ENCODE measurements at places on chromosomes 12 and 14. TPM values are rescaled to one million over a fixed set of nuclear protein-coding genes. Genes with fewer than 3 reads are reported as not detected.

Gene ENDOU
- not detected for total RNA-seq

Gene NELL2
- total RNA-seq, result 10.2 TPM

Gene MANSC1
- total RNA-seq, result 1.6 TPM

Gene CLEC4D
- not detected for total RNA-seq

DNA sequence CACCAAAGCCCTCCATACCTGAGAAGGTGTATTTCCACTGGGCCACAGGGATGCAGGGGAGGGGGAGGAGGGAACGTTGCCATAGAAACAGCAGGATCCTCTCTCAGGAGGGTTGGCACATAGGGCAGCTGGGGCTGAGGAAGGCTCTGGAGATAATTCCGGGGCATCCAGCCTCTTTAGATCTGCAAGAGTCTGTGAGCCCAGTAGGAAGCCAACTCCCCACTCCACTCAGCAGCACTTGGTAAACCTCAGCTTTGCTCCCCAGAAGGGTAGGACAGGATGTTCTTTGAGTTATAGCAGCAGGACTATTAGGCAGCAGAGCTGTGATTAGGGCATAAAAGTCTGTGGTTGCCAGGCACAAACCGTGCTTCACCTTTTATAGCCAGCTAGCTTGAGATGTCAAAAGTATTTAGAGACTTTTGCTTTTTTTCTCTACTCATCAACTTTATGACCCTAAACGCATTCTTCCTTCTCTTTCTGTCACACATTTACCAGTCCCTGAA is 7.8 kb upstream of the PLEKHG3 start:
- DNase-seq, result no peak
- peaks cover 19% of the 10 kb centered on the region for H3K4me1 ChIP-seq
- H3K27ac ChIP-seq, result no peak overlapping the region
- H3K36me3 ChIP-seq, result no peaks in the 10 kb centered on the region

DNA sequence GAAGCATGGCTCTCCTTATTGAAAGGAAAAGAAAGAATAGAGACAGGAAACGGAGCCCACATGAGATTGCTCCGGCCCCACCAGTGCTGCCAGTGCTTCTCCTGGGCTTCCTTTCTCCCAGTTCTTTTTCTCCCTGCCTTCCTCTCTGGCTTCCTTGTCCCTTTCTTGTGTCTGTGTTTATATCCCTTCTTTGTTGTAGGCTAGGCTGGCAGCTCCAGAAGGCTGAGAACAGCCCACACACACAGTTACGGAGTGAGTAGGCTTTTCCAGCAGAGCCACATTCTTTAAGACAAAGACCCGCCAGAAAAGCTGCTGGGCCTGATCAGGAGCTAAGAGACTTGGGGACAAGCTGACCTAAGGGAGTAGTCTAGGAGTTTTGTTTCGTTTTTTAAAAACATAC is 13.0 kb downstream of the CIPC start:
- no peak overlapping the region for H3K4me3 ChIP-seq
- peaks cover 49% of the 10 kb centered on the region for H3K36me3 ChIP-seq
- H3K4me1 ChIP-seq, result no peaks in the 10 kb centered on the region

DNA sequence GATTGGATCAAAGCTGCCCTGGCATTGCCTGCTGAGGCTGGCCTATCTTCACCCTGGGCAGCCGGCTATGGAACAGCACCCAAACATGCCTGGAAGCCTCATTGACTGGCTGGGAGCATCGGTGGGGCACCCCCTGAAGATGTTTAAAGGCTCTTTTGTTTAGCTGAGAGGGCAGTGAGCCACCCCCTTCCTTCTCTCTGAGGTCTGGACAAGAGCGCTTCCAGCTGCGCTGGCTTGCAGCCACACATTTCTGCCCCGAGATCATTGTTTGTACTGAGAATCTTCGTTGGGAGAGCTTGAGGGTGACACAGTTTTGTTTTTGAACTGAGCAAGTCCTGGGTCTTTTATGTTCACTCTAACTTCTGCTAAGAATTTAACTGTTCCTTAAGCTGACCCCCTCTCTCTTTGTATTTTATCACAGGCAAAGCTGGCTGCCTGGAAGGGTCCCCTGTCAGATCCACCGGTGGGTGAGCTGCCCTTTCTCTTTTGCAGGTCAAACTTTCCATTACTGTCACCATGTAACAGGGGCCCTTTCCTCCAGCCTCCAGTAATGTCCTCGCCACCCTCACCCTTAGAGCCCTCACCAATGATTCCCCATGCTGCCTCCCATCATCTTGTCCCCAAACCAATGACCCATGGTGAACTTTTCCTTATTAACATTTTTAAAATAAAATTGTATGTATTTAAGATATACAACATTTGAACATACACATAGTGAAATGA is 212.2 kb downstream of the KIF26A start:
- H3K27me3 ChIP-seq, result no peaks in the 10 kb centered on the region
- H3K4me1 ChIP-seq, result no peaks in the 10 kb centered on the region
- H3K4me3 ChIP-seq, result no peak overlapping the region
- H3K27ac ChIP-seq, result no peak overlapping the region
- DNase-seq, result no peak

DNA sequence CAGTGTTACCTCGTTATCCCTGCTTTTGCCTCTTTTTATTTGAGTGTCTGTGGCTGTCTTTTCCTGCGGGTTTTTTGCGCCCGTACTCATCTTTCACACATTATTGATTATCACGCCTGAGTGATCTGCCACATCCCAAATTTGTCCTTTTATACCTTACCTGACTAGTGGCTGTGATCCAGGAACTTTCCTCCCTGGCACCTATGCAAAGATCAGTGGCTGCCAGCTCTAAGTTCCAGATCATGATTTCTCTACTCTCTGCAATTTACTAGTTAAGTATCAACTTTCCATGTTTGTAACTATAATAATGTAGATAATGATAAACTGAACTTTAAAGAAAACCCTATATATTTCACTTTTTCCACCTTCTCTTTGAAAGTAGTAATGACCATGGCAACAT is 36.9 kb downstream of the PLEKHA5 start:
- no peak for DNase-seq
- H3K36me3 ChIP-seq, result no peaks in the 10 kb centered on the region
- no peak overlapping the region for H3K27ac ChIP-seq
- H3K27me3 ChIP-seq, result no peaks in the 10 kb centered on the region
- no peak overlapping the region for H3K4me3 ChIP-seq
- H3K4me1 ChIP-seq, result no peaks in the 10 kb centered on the region

DNA sequence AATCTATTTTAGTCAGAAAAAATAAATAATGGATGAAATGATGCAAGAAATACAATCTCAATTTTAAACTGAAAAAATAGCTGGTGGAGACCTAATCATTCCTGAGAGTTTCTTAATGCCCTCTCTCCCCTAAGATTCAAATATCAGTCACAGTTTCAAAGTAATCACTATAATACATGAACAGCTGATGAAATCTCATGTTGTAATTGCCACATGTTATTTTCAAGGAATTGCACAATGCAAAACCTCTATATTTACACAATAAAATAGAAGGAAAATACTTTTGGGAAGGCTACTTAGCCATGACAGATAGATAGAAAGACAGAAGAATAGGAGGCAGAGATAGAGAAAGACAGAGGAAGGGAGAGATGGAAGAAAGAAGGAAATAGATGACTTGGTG is 18.2 kb downstream of the IFNG-AS1 start:
- no peak overlapping the region for H3K4me3 ChIP-seq
- H3K27me3 ChIP-seq, result no peaks in the 10 kb centered on the region
- no peak overlapping the region for H3K27ac ChIP-seq
- no peak for DNase-seq

DNA sequence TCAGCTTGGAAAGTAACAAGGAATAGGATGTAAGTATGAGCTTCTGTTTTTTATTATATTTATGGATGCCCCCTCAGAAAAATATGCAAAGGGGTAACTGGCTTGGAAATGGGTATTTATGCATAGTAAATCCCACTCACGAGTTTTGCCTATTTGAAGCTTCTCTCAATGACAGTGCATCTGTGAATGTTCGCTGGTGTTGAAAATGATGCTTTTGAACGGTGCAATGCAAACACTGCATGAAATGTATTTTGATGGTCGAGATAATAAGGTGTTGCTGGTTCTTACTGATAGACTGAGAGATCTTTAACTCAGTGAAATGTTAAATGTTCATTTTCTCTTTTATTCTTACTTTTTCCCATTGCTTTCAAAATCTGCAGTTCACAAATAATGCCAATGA is 36.0 kb upstream of the PSEN1 start:
- no peak overlapping the region for H3K27ac ChIP-seq
- no peak overlapping the region for H3K4me3 ChIP-seq
- H3K36me3 ChIP-seq, result peaks cover 69% of the 10 kb centered on the region
- no peak for DNase-seq
- peaks cover 2% of the 10 kb centered on the region for H3K4me1 ChIP-seq

GRCh38 chr14:71682337-71682736 is 249.9 kb upstream of the RGS6 start:
- no peak overlapping the region for H3K4me3 ChIP-seq
- no peak overlapping the region for H3K27ac ChIP-seq
- no peak for DNase-seq
- H3K36me3 ChIP-seq, result peaks cover 74% of the 10 kb centered on the region
- H3K27me3 ChIP-seq, result no peaks in the 10 kb centered on the region
- peaks cover 7% of the 10 kb centered on the region for H3K4me1 ChIP-seq

- no peaks in the 10 kb centered on the region for H3K36me3 ChIP-seq
- H3K27ac ChIP-seq, result no peak overlapping the region
- peaks cover 4% of the 10 kb centered on the region for H3K4me1 ChIP-seq
- DNase-seq, result no peak
- H3K27me3 ChIP-seq, result peaks cover 16% of the 10 kb centered on the region
- no peak overlapping the region for H3K4me3 ChIP-seq
Measured at GRCh38 chr12:66453844-66454243, 151.6 kb downstream of the HELB start.
